ENCODE measurements at places on chromosomes 6 and 20. TPM values are rescaled to one million over a fixed set of nuclear protein-coding genes. Genes with fewer than 3 reads are reported as not detected.

The OGFR gene
- total RNA-seq, result 48.8 TPM

The ANKRD66 gene
- not detected for total RNA-seq

The ZBP1 gene
- total RNA-seq, result not detected

The MYMX gene
- 0.23 TPM for total RNA-seq

DNA sequence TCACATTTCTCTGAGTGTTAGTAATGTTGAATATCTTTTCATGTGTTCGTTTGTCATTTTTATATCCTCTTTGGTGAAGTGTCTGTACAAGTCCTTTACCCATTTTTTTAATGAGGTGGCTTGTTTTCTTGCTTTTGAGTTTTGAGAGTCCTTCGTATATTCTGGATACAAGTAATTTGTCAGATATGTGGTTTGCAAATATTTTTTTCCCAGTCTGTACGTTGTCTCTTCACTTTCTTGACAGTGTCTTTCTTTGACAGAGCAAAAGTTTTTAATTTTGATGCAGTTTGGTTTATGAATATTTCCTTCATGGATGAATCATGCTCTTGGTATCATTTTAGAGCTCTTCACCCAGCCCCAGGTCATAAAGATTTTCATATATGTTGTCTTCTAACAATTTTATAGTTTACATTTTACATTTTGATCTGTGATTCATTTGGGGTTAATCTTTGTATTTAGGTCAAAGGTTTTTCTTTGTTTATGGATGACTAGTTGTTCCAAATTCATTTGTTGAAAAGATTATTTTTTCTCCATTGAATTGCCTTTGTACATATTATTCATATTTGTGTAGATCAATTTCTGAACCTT, 152.5 kb downstream of the MRPL14 start:
- DNase-seq, result no peak

DNA sequence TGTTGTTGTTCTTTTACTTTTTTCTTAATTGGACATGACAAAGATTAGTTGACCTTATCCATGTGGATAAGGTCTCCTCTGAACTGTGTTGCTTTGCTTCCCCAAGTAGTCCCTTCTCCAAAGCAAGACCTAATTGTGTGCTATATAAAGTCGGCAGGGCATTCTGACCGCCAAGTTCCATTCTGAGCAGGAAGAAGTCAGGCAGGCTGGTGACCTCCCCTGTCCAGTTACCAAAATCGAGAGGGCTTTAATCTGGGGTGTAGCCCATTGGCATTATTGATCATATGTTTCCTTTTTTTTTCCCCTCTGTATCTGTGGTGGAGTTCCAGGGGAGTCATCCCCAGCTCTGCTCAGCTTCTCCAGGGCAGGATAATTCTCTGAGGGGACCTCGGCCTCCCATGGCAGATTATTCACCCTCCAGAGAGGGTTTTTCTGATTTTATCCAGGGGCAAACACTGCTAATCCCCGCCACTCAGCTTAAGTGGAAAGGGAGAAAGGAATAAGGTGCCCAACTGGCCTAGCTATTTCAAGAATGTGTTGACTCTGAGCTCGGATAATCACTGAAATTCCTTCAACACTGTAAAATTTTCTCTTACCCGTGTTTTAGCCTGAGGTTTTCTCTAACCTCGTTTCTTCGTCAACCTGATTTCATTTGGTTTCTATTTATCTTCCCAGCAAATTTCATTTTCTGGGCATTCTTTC, 71.8 kb upstream of the L3MBTL3 start:
- no peak for DNase-seq

GRCh38 chr6:30781395-30781742, 37.0 kb upstream of the IER3 start:
- no peak for DNase-seq

GRCh38 chr6:109059571-109060021, 35.0 kb downstream of the SESN1 start:
- peak; percentile 95 for DNase-seq

DNA sequence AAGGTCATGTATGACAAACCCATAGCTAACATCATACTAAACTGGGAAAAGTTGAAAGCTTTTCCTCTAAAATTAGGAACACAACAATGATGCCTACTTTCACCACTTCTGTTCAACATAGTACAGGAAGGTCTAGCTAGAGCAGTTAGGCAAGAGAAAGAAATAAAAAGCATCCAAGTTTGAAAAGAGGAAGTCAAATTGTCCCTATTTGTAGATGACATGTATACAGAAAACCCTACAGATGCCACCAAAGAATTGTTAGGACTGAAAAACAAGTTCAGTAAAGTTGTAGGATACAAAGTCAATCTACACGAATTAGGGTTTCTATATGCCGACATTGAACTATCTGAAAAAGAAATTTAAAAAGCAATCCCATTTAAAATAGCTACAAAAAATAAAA, 89.4 kb upstream of the GLP1R start:
- no peak for DNase-seq

DNA sequence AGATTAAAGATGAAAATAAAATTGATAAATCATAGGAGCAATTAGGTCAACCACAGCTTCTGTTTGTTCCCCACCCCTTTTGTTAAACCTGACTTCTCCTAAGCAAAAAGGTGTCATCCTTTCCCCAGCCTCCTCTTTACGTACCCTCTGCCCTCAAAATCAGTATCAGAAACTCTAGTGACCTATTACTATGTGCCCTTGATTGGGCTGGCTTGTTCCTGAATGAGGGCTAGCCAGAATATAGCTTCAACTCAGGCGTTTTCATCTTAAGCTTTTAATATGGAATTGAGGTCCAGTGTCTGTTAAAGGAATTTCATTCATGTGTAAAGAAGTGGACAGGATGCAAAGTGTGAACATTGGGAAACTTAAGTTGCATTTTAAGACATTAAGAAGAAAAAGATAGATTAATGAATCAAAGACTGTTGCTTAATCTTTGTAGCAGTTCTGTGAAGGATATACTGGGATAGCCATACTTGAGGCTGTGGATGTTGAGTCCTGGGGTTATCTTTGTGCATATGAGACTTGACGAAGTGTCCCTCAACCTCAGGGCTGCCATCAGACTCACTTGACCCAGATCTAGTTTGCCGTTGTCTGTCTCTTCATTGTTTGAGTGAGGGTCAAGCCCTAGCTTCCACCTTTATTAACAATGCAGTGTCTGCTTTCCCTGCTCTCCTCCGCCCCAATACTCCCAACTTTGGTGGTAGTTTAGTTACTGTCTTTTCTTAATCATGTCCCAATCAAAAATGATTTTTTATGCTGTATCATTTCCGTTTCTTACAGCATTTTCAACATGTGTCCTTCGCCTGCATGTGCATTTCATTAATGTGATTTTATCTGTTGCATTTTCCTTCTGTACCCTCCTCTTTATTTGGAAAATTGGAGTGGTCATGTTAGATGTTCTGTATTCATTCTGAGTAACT, 1.9 kb downstream of the TBPL1 start:
- no peak for DNase-seq

DNA sequence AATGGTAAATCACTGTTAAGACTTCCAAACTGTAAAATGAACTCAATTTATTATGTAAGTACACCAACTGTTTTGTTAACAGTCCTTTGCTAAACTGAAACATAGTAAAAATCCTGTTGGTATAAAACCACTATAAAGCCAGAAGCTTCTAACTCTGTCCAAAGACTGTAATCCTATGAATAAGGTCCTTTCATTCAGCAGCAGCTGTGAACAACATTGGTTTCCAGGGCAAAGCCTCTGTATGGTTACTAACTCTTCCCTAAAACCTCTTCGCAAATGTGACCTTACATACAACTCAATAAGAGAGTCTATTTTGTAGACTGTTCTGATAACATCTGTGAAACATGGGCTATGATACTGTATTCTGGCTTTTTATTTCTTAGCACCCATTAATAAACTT, 40.1 kb downstream of the NUP153 start:
- DNase-seq, result no peak

DNA sequence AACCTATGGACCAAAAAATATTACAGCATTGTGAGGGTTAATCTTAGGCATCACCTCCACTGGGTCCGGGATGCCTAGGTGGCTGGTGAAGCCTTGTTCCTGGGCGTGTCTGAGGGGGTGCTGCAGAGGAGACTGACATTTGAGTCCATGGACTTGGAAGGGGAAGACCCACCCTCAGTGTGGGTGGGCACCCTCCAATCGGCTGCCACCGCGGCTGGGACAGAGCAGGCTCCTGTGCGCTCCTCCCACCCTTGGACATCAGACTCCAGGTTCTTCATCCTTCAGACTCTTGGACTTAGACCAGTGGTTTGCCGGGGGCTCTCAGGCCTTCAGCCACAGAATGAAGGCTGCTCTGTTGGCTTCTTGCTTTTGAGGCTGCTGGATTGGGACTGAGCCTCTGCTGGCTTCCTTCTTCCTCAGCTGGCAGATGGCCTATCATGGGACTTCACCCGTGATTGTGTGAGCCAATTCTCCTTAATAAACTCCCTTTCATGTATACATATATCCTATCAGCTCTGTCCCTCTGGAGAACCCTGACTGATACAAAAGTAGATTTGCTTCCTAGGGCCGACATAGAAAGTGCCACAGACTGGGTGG, 113.1 kb downstream of the TTLL2 start:
- no peak for DNase-seq

DNA sequence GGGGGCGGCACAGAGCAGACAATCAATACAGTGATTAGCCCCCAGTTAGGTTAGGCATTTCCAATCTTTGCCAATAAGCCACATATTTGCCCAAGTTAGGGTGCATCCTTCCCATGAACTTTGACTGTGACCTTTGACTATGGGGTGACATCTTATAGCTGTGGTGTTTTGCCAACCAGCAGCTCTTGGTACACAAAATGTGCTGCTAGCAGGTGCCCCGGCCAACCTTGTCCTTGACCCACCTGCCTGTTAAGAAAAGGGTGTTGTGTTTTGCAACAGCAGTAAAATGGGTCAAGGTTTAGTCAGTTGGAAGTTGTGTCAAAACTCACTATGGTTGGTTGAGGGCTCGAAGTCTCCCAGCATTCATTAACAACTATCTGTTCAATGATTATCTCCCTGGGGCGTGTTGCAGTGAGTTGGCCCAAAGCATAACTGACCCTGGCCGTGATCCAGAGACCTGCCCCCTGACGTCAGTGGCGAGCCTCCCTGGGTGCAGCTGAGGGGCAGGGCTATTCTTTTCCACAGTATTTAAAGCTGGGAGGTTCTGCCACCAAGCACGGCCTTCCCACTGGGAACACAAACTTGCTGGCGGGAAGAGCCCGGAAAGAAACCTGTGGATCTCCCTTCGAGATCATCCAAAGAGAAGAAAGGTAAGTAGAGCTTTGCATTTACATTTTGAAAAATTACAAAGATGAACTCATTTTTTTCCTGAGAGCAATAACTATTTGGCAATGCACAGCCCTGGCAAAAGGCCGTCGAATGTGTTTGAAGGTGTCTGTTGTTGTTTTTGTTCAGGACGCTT, at the start of gene PCK1:
TSS of gene PCK1 (plus strand) at position 557 of the 802 bp plus-strand sequence. CDS start 302 bp downstream, outside the sequence.
- DNase-seq, result no peak

GRCh38 chr6:97989451-97989850, 706.4 kb upstream of the MMS22L start:
- no peak for DNase-seq

DNA sequence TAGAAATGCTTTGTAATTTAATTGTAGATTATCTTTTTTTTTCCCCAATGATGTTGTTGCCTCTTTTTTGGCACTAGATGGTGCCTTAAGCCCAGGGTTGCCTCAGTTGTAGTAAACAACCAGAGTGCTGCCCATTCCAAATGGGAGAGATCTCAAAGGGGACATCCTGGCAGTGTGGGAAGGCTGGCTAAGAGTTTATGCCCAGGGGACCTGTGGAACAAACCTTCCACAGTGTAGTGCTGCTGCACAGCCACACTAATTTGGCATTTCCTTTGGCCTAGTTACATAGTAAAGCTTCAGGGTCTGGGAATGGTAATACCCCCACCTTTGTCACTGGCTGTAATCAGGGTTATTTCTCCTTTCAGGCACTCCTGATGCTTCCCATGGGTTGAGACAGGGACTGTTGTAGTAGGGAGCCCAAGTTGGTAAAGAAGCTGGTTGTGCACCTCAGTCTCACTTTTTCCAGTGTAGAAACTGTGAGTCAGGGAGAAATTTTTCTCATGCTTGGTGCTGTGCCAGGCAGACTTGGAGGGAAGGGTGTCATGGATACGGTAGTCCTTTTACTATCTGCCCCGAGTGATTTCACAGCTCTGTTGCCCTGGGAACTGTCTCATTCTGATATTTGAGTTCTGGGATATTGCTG, 177.8 kb upstream of the ECI2 start:
- DNase-seq, result peak; percentile 94

DNA sequence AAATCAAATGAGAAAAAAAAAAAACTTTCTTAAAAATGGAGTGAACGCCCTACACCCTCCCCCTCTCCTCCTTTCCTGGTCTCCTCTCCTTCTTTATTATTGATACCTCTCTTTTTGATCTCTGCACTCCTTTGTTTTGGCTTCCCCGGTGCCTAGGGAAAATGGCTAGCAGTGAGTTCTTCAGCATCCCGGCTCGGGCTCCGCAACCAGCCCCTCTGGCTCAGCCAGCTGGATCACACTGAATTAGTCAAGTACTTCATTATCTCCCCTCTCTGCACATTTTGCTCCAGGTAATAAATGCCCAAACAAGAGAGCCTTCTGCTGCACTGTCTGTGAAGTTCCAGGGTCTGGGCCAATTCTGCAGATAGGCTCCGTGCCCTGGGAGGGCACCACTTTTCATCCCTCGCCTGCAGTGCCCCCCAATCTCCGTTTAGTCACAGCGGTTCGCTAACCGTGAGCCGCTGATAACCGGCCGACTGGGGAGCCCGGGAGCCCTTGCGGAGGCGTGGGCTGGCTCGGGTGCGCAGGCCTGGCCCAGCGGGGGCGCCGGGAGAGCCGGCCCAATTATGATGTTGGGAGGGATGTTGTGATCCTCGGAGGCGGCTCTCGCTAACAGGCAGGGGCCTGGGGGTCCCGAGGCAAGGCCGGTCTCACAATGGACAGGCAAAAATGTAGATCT, 301.9 kb downstream of the TFAP2A start:
- no peak for DNase-seq

GRCh38 chr6:90703336-90703735, 116.5 kb upstream of the MAP3K7 start:
- no peak for DNase-seq

DNA sequence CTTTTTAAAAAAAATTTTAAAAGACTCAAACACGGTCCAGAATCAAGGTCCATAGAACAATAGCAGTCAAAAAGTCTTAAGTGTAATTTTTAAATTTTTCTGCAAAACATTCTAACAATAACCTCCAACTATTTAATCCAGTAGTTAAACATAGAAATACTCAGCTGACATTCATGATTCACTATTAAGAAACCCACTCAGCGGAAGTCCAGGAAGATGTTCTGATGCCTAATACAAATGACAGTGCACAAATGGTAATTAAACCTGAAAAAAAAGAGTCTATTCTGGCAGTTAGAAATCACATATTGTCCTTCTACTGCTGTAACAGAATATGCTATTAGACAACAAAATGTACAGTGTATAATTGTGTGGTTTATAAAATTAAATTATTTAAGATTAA, 128.2 kb upstream of the BMP5 start:
- no peak for DNase-seq

All from dermis blood vessel endothelial cell (primary cell).